ENCODE measurements at places on chromosomes 7 and 10.

DNA sequence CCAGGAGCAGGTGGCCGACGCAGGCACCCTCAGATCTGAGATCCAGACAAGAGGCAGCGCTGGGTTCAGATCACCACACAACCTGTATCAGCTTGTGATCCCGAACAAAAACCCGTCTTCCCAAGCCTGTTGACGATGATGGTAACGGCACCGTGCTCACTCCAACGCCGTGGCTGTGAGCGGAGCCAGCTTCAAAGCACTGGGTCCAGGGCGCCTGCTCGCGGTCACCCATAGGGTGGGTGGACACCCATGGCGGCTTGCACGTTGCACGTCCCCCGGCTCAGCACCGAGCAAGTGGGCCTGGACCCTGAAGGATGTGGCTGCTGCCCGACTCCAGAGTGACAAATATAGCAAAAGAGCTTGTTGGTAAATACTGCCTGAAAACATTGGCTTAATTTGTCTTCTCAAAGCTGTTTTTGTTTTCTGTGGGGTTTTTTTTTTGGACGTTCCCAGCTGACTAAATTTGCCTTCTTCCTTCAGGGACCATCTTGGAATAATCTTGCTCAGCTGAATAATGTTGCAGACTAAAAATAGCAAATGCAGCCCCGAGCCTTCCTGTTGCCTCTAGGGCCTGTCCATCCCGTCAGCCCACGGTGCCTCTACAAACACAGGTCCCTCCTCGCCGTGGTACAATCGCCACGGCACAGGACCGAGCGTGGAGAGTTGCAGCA lies 41.0 kb downstream of the FOXK1 start:
- no peak for DNase-seq

DNA sequence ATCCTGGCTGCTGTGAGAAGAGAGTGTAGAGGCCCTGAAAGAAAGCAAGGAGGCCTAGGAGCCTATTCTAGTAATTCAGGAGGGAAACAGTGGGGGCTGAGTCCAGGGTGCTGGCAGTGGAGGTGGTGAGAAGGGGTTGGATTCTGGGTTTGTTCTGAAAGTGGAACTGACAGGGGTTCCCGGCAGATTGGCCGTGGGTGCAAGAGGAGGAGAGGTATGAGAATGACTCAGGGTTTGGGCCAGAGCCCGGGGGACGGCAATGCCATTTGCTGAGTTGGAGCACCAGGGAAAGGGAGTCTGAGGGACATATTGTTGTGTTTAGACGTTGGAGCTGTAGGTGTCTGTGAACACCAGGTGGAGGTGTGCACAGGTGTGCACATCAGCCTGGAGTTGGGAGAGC lies 38.5 kb downstream of the NPTX2 start:
- no peak for DNase-seq

DNA sequence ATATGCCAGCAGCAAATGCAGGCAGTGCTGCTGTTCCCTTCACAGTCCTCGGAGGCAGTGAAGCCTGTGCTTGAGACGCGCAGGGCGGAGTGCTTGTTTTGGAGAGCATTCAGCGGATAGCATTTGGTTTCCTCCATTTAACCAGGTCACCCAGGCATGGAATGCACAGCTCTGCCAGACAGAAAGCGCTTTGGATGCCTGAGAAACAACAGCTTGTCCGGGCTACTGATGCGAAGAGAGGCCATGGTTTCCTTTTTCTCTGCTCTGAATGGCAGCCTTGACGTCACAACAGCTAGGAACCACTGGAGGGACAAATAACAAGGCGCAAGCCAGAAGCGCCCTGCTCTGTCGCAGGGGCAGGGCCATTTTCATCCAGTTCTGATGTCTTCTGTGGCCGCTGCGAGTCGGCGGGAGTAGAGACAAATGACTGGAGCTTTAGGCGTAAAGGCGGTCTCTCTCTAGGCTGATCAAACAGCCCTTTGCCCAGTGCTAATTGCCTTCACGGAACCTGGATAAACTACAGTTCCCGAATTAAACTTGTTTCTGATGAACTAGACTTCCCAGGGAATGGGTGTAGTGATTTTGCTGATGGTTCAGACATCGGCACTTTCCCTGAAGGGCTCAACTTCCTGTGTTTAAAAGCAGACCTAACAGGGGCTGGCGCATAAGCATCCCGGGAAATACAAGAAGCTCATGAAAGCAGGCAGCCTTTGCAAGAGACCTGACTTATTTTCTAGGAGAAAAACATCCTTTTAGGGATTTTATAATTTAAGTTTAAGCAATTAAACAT lies 187.6 kb upstream of the KLF14 start:
- no peak for DNase-seq

GRCh38 chr10:98039690-98040381 lies 9.4 kb upstream of the CRTAC1 start:
- no peak for DNase-seq

GRCh38 chr10:31319602-31320549 lies 860 bp downstream of the ZEB1 start:
- DNase-seq = no peak

DNA sequence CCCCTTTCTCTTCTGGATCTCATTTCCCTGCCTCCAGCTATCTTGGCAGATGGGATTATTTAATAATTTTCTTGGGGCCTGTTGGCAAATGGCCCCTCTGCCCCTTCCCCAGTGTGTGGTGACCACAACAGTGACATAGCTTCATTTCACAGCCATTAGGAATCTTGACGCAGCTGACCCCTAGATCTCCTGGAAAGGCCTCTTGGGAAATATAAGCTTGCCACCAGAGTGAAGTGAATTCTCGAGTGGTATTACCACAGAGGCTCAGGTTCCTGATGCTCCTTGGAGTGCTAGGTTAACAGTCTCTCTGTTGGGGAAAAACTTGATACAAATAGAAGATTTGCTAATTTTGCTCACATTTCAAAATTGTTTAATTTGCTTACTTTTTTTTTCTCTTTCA lies 57.8 kb downstream of the AUTS2 start:
- DNase-seq = no peak

GRCh38 chr7:45627691-45628456 lies 53.7 kb downstream of the ADCY1 start:
- no peak for DNase-seq

DNA sequence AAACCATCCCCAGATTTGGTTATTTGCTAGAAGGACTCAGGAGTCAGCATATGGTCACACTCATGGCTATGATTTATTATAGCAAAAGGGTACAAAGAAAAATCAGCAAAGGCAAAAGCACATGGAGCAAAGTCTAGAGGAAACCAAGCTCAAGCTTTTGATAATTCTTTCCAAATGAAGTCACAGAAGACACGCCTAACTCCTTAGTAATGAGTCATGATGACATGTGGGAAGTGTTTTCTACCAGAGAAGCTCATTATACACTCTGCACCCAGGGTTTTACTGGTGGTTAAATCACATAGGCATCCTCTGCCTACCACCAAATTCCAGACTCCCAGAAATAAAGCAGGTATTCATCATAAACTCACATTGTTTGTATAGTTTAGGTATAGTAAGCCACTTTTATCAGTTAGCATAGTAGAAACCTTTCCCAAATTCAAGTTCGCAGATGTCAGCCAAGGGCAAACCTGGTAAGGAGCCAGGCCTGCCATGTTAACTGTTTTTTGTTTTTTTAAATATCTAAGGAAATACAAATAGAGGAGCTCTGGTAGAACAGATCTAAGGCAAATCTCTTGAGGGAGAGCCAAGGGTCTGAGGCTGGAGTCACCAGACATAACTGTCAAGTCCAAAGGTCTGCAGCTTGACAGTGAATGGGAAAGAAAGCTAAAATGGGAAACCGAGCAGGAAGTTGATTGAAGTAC lies 15.4 kb upstream of the HIBADH start:
- no peak for DNase-seq

DNA sequence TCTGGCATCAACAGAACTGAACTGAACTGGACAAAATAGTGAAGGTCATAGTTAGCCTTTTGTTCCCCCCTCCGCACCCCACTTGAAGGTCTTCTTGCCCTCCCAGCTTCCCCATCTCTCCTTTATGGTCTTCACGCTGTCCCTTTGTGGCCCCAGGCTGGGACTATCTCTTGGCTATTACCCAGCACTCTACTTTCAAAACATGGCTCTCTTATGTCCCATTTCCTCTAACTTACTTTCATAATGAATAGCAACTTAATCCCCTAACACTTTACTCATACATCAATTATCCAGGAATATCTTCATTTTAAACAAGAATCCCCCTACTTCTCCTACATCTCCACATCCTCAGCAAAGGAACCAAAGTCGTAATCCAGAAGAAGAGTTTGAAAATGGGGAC lies 135.3 kb upstream of the ITGB1 start:
- no peak for DNase-seq

GRCh38 chr10:1177936-1178335 lies 121.8 kb downstream of the WDR37 start:
- no peak for DNase-seq

GRCh38 chr7:24864214-24864817 lies 107.1 kb upstream of the GSDME start:
- no peak for DNase-seq

- DNase-seq = no peak
Measured at GRCh38 chr10:33760056-33760943, 425.8 kb upstream of the NRP1 start.

- no peak for DNase-seq
Measured at GRCh38 chr7:104328970-104329825, 795 bp downstream of the LHFPL3 start.

GRCh38 chr7:101877882-101878591 lies 60.6 kb downstream of the CUX1 start:
- DNase-seq = no peak

GRCh38 chr7:29859104-29859503 lies 52.8 kb downstream of the WIPF3 start:
- no peak for DNase-seq

GRCh38 chr7:115267503-115267902 lies 345.6 kb downstream of the MDFIC start:
- no peak for DNase-seq

- no peak for DNase-seq
Measured at GRCh38 chr7:146885231-146885630, 768.6 kb downstream of the CNTNAP2 start.

- DNase-seq = no peak
Measured at GRCh38 chr10:1197384-1197783, 141.2 kb downstream of the WDR37 start.

- DNase-seq = no peak
Measured at GRCh38 chr7:105940109-105940508, 23.0 kb upstream of the CDHR3 start.

DNA sequence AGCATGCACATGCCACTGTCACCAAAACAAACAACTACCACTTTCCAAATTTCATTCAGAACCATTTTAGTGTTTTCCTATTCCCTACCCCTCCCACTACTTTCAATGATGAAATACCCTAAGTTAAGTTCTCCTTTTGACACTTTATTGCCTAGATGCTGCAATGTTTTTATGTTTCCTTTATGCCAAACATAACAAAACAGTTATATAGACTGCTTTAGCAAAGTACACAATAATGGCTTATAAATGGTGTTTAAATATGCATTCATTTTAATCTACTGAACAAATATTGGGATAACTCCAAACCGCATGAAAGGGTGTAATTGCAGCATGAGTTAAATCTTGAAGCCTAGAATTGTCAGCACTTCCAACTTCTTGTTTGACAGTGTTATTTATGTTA lies 69.2 kb downstream of the PHYHIPL start:
- no peak for DNase-seq

GRCh38 chr7:23687011-23687410 lies 7.0 kb downstream of the FAM221A start:
- DNase-seq = no peak

GRCh38 chr10:73205890-73206289 lies 38.0 kb downstream of the FAM149B1 start:
- DNase-seq = no peak

DNA sequence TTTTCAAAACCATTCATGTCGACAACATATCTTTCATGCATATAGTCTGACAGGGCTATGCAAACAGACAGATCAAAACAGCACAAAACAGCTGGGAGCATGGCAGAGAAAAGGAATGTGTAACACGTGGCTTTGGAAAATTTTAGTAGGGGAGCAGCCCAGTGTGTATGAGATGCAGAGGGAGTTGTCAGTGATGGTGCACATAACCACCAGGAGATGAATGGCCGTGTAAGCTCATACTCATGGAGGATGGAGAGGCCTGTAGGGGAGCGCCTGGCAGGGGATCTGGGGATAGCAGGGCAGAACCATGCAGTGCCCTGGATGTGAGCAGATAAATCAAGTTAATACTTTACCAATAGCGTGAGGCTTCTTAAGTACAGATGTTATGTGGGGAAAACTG lies 45.7 kb downstream of the RHOBTB1 start:
- DNase-seq = no peak

DNA sequence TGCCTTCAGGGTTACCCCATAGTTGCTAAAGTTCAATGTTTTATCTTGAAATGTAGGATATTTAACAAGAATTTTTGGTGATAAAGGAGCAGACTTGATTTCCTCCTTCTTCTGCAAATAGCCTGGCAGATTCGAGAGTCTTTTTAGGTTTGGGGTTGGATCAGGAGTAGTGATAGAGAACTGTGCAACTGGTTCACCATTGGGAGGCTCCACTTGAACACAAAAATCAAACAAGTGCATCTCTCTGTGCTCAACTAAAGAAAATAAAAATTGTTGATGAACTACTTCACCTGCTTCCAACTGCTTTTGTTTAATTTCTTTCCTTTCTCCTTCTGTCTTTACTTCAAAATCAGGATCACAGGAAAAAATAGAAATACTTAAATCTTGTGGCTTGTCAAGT lies 58.5 kb downstream of the MACC1 start:
- DNase-seq = no peak

GRCh38 chr10:123870260-123870659 lies 21.3 kb downstream of the CPXM2 start:
- no peak for DNase-seq

GRCh38 chr10:112775381-112775780 lies 174.7 kb upstream of the TCF7L2 start:
- no peak for DNase-seq

- DNase-seq = no peak
Measured at GRCh38 chr10:112203328-112204076, 19.9 kb upstream of the GPAM start.

DNA sequence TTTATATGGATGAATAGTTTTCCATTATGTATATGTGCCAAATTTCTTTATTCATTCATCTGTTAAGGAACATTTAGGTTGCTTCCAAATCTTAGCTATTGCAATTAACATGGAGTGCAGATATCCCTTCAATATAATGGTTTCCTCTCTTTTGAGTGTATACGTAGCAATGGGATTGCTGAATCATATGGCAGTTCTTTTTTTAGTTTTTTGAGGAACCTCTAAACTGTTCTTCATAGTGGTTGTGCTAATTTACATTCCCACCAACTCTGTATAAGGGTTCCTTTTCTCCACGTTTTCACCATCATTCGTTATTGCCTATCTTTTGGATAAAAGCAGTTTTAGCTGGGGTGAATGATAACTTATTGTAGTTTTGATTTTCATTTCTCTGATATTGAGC lies 46.5 kb downstream of the FAS start:
- DNase-seq = no peak

GRCh38 chr10:75397496-75398199 lies 3.9 kb downstream of the ZNF503 start:
- DNase-seq = no peak

DNA sequence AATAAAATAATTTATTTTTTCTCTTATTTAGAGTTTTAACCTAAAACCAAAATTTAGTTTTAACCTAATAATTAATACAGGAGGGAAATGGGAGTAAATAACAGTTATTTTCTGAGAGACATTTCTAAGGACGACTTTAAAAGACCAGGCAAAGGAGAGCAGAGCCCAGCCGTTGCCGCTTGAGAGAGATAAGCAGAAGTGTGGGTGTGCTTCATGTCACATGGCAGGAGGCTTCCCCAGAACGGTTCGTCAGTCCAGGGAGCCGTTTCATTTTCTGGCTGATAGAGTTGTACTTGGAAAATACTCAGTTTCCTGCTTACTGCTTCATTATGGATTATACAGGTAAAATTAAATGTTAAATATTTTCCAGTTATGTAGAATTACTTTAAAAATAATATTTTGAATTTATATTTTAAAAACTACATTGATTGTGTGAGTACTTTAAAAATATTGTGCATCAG lies 61.4 kb downstream of the ST7 start:
- no peak for DNase-seq

Measured in stimulated activated CD4-positive, alpha-beta T cell treated with anti-CD3 and anti-CD28 coated beads, TNF-alpha, amount 100 ng/mL, for 1 hour (primary cell).